ENCODE measurements at places on chromosomes 2 and 18.

DNA sequence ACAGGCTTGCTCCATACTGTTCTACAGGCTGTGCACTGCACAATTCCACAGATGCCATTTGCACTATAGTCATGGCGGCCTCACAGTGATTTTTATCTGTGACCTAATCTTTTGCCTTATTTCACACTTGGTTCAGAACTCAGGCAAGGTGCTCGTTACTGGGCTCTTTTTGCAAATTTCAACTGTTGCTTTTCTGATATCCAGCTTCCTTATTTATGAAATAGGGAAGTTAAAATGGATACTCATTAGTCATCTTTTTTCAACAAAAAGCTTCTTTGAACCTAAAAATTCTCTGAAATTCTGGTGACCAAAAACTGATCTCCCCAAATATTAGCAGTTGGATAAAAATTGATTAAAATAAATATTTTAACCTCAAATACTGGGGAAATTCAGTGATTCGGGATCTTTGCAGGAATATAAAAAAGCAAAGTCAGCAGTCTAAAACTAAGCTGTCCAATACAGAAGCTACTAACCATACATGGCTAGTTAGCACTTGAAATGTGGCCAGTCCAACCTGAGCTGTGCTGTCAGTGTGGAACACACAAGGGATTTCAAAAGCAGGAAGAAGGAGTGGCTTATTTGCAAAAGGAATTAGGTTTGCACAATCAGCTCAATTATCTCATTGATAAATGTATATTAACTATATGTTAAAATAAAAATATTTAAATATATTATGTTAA, 134.4 kb downstream of the COL4A4 start:
- DNase-seq, result no peak

- no peak for DNase-seq
These were observed 41.3 kb downstream of the ALK start for GRCh38 chr2:29880084-29880483.

DNA sequence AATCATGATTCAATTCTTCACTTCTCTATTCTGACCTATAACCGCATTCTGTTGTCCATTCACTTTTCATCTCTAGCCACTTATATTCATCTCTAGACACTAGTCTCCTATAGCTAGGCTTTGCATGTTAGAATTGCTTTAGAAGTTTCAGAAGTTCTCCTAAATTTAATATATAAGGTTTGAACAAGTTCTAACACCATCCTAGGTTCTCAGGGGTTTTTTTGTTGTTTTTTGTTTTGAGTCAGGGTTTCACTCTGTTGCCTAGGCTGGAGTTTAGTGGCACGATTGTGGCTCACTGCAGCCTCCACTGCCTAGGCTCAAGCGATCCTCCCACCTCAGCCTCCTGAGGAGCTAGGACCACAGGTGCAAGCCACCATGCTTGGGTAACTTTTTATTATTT, 19.9 kb downstream of the WDSUB1 start:
- DNase-seq, result no peak

GRCh38 chr2:226756131-226756530, 43.5 kb downstream of the IRS1 start:
- DNase-seq, result no peak

DNA sequence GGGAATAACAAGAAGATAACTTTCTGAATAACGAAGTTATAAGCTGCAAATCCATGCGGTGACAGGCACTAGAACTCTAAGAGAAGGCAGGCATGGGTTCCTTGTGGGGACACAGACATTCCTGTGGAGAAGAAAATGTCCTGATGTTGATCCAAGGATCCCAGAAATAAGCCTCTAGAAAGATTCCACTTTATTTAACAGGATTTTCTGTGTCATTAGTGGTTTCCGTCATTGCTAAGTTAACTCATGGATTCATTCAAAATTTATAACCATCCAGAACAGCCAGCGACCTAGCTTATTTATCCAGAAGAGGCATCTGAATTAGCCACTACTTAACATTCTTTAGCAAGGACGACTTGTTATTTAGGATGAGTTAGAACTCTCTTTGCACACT, 10.0 kb upstream of the CD302 start:
- no peak for DNase-seq

DNA sequence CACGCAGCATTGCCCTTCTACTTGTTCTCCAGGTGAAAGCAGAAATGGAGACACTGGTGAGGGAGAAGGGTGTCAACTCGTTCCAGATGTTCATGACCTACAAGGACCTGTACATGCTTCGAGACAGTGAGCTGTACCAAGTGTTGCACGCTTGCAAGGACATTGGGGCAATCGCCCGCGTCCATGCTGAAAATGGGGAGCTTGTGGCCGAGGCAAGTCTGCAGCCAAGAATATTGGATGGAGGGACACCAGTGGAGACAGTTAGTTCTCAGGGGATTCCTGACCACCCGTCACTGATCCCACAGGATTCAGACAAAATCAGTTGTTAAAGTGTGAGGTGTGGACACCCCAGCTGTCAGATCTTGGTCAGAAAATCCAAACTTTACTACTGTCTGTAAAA, 43.2 kb upstream of the MAPRE3 start:
- peak; percentile 57 for DNase-seq

GRCh38 chr2:6831229-6831628, 34.5 kb downstream of the CMPK2 start:
- no peak for DNase-seq

- no peak for DNase-seq
These were observed 34.4 kb downstream of the CD28 start for GRCh38 chr2:203740871-203741281.

- DNase-seq, result no peak
These were observed 606.6 kb upstream of the SYT4 start for GRCh38 chr18:43883886-43884285.

GRCh38 chr2:106554411-106554810, 67.2 kb downstream of the CD8B2 start:
- no peak for DNase-seq

DNA sequence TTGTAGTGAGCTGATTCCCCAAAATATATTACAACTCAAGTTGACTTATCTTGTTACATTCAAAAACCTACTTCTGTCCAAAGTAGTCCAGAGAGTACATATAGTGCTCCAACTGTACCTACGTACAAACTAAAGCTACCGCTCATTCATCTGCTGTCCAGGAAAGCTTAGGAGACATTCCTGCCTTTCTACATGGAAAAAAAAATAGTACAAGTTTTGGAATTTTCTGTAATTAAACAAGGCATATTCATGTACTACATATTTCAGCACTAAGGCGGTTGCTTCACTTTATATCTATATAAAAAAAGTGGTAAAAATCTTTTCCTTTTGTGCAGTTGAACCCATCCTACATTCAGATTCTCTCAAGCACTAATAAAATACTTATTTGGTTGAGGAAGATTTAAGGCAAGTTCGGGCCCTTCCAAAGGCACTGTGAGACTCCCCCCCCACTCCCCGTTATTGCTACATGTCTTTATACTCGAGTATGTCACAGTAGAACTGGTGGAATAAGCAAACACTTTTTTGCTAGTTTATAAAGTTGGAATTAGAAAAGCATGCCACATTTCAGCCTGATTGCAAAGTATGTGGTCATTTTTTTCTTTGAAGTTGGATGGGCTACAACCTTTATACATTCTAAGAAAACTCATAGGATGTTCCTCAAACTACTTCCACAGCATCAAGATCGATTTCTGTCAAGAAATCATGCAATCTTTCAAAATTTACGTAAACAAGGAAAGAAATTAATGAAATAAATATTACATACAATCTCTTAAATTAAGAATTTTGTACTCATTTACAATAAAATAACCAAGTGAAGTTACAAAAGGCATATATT, 3.7 kb downstream of the ZFP36L2 start:
- peak; percentile 45 for DNase-seq

GRCh38 chr2:178824181-178824580, 17.0 kb upstream of the TTN start:
- no peak for DNase-seq

- DNase-seq, result no peak
These were observed 47.6 kb upstream of the ARHGAP15 start for GRCh38 chr2:143081616-143082015.

- no peak for DNase-seq
These were observed 86.4 kb upstream of the RGPD4 start for GRCh38 chr2:107740300-107740699.

- no peak for DNase-seq
These were observed 59.1 kb downstream of the MRPL33 start for GRCh38 chr2:27830656-27831055.

DNA sequence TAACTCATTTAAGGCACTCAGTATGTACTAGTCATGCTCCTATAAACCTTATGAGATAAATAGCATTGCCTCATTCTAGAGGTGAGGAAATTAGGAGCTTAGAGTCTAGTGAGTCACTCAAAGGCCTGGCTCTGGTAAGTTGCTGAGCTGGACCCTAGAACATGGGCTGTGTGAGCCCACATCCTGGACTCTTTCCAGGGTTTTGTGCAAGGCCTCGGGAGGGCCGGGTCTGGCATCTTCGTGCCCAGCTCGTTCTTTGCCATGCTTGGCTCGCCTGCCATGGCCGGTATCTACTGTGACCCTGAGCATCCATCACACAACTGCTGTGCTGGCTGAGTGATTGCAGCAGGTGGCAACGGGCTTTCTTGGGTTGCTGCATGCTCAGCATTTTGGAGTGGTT, 168.0 kb downstream of the LPIN1 start:
- no peak for DNase-seq

GRCh38 chr2:238968616-238969384, 120.9 kb downstream of the TWIST2 start:
- DNase-seq, result no peak

- no peak for DNase-seq
These were observed 57.3 kb downstream of the UNC50 start for GRCh38 chr2:98665677-98666076.

- DNase-seq, result no peak
These were observed 461.4 kb downstream of the RNF144A start for GRCh38 chr2:7378591-7378990.

DNA sequence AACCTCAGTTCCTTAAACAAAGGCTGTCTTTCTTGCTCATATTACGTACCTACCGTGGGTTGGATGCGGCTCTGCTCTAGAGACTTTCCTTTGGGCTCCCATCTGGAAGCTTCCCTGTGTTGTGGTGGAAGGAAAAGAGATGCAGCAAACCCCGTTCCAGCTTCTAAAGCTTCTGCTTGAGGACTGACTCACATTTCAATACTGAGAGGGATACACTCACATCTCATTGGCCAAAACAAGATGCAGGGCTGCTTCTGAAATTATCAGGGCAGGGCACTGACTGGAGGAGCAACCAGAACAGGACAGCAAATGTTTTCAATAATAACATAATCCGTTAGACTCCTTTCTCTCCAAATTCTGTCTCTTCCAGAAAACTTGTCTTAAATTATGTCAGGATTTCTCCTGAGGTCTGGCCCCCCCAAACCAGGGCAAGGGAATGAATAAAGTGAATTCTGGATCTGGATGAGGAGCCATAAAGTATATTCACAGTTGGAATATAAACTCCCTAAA, 4.5 kb upstream of the MYO5B start:
- DNase-seq, result no peak

DNA sequence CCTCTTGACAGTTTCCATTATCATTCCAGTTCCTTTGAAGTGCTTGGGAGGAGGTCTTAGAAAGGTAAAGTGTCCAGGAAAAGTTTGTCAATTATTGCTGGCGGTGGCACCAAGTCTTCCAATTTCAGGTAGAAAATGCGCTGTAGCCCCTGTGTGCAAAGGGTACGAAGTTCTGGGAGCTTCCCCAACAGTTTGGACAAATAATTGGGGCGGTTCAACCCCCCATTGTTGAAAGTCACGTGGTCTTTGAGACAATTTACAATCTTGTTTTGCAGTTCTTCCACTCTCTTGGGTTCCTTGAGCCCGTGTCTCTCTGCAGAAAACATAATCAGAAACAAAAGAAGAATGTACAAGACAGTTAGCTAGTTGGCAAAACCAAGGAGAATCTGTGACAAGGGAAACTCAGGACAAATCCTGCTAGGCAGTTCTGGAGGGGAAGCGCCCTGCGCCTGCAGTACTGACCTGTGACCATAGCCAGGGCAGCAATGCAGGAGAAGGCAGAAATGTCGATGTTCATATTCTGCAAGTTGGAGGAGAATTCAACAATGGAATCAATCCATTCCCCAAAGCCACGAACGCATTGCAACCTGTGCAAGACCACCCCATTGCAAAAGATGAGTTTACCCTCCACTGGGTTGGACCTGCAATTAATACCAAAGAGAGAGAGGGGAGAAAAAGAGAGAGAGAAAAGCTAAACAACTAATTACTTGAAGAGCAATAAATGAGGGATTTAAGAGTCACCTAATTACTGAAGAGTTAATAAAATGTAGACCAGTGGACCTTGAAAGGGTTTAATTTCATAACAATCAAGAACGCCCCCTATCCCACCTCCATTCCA, 6.6 kb downstream of the NR4A2 start:
- DNase-seq, result no peak

- no peak for DNase-seq
These were observed 479.7 kb upstream of the RAB6C start for GRCh38 chr2:129499747-129500146.

- DNase-seq, result no peak
These were observed 740.8 kb upstream of the HS6ST1 start for GRCh38 chr2:129059476-129059875.

DNA sequence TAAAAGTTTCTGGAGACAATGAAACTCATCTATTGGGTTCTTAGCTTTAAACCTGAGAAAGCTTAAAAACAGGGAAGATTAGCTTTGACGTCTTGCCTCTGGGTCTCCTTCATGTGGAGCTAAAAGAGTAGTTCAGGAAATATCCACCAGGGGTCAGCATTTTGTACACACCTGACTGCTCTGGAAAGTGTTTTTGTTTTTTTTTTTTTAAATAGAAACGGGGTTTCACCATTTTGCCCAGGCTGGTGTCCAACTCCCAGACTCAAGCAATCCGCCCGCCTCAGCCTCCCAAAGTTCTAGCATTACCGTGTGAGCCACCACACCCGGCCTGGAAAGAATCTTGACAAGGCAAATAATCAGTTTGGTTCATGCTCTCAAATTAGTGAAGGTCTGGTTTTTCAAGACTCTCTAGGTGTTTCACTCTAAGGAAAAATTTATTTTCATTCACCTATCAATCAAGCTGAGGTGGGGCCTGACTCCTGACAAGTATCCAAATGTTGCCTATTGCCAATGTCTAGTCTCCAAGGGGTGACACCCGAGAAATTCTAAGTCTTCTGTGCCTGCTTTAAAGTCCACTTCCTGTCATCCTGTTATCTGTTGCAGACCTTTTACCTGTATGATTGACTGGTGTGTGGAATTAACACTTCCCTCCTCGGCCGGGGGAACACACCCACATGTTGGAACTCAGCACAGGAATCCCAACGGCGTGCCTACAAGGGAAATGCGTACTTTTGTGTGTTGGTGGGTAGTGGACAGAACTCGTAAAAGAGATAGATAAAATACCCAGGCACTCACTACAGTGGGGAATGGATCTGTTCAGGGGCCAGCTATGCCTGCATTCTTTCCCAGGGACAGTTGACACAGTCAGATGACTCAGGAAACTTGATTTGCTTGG, 11.3 kb downstream of the IL1RN start:
- no peak for DNase-seq

DNA sequence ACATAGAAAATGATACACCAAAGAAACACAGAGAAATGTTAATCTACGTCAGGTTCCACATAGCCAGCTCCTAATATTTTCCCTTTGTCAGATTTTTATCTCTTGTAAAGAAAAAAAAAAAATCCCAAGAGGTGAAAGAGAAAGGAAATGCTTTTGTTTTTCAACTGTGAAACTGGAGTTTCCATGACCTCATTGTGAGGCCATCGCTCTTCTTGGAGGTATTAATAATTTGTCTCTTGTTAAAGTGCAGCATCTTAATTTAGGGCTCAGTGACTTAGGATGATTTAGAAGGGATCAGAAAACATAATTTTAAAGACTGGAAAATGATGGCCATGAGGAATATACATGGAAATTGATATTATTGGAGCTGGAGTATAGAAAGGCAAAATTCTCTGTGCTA, 21.7 kb downstream of the ARHGAP28 start:
- no peak for DNase-seq

- DNase-seq, result no peak
These were observed 137.4 kb downstream of the RTN4 start for GRCh38 chr2:54912893-54913292.
